ENCODE measurements at places on chromosomes 1 and 21.

DNA sequence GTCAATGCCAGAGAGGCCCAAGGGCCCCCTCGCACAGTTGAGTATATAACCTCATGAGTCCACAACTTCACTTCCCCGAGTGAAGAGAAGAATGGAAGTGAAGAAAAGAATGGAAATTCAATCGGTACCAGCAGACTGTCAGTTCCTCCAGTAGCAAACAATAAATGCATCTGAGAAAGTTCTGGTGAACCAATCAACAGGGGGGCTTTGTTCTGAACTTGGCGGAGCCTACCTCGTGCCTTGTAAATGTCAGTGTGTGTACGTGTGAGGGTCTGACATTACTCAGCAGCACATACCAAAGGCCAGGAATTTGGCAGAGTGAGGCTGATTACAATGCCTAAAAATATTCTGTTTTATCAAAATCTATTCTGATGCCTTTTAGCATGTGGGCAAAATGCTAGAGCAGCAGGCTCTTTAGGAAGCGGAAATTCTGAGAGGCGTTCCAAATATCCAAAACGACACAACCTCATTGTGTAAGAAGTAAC, 238.5 kb downstream of the LTN1 start:
- DNase-seq, result no peak

- no peak for DNase-seq
These were observed 43.0 kb upstream of the PSEN2 start for GRCh38 chr1:226827458-226827857.

DNA sequence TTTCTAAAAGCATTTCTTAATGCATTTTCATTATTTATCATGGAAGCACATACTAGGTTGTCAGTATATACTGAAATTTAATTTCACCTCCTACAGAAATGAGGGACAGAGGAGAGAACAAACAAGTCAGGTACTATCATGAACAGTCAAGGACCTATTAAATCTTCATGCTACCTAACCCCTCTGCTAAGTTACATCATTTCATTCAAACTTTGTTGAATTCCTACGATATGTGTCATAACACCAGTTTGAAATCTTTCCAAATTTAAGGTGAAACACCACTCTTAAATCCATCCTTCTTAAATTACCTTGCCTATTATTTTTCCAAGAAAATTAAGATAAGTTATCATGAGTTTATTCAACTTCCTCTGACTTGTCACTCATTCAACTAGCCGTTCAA, 78.9 kb downstream of the DENND1B start:
- no peak for DNase-seq

DNA sequence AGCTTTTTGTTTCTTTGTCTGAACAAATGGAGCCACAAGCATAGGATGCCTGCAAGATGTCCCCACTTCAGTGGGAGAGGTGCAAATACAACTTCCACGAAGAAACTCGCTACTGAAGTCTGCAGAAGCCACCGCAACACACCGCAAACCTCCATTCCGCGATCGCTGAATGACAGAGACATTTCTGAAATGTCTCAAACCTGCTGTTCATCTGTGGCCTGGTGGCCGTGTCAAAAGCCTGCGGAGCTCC, 1.0 kb downstream of the TP53BP2 start:
- DNase-seq, result no peak

DNA sequence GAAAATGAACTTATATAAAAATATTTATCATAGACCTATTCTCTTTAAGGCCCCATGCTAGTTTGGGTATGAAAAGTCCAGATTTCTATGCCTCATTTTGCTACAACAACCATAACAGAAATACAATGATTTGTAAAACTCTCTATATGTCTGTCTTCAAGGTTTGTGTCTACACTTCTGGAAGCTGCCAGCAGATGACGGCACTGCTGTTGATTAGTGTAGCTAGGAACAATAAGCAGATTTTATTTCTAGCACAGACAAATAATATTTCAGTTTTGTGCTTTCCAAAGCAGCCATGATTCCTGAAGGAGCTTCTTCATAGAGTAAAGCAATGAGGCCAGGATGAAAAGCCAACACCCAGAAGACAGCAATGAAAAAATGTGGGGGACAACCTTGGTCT, 779.6 kb upstream of the ADGRL2 start:
- no peak for DNase-seq

DNA sequence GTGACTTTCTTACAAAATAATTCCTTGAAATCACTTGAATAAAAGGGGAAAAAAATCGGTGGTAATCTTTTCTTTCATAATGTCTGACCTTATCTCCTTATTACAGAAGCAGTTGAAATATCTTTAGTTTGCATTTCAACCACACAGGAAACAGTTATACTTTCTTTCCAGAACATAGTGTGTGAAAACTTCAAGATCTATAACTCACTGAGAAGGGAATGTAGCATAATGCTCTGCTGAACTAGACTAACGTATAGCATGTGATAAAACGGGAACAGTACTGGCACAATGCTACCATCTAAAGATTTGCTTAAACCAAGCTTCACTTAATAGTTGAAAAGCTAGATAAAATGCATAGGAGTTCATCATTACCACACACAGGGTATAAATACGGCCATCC, 45.0 kb downstream of the VAV3 start:
- DNase-seq, result no peak

DNA sequence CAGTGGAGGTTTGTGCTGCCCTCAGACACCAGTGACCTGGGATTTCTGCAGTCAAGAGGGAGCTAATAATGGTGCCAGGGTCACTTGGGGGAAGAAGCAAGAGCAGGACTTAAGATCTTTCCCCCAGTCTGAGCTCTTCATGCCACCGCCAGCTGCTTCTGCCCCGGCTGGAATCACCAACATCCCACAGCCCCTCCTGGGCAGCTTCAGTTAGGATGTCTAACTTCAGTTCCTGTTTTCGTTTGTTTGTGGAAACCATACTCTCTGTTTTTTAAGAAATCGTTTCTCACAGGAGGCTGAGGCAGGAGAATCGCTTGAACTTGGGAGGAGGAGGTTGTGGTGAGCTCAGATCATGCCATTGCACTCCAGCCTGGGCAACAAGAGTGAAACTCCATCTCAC, 25.6 kb upstream of the PRDM2 start:
- no peak for DNase-seq

DNA sequence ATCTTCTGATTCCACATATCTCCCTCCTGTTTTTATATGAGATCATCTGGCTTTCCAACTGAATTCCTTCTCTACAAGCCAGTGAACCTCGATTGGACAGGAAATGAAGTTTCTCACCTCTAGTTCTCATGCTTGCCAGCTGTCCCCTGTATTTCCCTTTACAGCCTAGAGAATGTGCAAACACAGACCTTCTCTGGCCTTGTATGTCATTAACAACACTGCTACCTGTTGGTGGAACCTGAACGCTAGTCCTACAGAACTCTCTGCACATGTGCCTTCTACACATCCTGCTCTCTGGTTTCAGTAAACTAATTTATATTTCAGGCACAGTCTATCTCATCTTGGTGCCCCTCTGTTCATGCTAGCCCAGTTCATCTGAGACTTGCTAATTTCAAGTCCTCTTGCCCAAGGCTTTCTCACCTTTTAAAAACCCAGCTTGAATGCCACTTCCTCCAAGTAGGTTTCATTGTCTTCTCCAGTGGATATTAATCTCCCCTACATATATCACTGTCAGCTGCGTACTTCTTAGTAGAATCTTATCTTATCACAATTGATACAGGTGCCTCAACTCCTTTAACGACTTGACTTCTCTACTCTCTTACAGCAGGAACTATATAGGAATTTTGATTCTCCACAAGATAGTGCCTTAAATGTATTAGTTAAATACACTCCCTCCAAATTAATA, 549.9 kb downstream of the PLPP3 start:
- DNase-seq, result no peak

DNA sequence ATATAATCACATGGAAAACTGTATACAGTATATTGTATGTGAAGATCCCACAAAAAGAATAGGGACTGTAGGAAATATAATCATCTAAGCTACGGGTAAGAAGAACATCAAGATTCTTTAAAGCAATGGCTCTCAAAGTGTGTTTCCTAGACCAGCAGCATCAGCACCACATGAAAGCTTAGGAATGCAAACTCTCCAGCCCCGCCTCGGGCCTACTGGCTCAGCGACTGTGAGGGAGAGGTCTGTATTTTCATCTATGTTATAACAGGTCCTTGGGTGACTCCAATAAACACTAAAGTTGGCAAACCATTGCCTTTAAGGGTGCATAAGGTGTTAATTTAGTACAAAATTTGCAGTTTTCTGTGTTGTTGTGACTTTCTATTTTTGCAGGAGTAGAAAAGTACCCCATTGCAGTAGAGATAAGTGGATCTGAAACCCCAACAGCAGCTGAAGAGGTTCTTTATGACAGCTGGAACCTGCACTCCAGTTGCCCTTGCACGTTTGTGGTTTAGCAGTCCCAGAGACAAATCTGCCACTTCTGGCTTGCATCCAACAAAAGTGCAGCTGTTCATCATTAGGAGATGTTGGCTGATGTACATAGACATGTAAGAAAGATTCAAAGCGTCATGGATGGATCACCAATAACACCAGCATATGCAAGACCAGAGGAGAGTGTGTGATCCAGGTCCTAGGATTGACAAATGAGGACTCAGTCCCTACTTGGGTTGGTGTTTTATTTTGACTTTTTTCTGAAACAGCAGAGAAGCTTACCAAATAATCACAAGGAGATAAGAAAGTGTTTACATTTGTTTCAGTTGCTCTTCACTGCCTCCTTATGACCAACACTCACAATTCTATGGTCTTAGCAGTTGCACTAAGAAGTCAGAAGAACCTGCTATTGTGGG, 15.9 kb upstream of the IFNAR1 start:
- no peak for DNase-seq

DNA sequence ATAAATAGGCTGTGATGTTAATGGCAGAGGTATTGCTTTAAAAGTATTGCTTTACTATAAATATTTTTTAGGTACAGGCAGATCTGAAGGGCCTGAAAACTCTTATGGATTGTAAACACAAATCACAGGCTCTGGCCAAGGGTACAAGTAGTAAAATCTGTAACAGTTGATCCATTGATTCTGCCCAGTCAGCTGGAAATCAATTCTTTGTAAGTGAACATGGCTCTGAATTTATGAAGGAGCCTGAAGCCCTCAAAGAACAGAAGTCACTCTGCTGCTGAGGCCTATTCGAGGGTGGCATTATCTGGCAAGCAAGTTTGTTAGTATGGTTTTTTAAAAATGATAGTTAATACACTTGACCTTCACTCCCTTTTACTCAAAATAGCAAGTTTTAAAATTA, 834.0 kb upstream of the TMPRSS15 start:
- DNase-seq, result no peak

GRCh38 chr21:31347435-31348032, 3.5 kb upstream of the TIAM1 start:
- peak; percentile 32 for DNase-seq

- DNase-seq, result no peak
These were observed 98.2 kb downstream of the PCBP3 start for GRCh38 chr21:45741691-45742090.

DNA sequence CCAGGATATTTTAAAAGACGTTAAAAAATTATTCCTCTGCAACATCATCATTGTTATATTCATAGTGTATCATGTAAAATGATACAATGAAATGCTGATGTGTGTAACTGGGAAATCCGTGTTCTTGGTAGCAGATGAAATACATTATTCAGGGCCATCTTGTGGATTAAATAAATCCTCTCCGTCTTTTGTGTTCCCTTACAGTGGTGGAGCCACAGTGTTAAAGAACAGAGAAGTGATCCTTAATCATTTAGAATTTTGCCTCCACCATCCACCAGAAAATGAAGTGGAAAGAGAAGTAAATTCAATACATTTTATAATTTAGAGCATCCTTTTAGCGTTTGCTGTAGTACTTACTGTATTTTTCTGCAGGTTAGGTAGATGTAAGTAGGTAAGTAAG, 1.3 kb downstream of the DYRK3 start:
- DNase-seq, result no peak

DNA sequence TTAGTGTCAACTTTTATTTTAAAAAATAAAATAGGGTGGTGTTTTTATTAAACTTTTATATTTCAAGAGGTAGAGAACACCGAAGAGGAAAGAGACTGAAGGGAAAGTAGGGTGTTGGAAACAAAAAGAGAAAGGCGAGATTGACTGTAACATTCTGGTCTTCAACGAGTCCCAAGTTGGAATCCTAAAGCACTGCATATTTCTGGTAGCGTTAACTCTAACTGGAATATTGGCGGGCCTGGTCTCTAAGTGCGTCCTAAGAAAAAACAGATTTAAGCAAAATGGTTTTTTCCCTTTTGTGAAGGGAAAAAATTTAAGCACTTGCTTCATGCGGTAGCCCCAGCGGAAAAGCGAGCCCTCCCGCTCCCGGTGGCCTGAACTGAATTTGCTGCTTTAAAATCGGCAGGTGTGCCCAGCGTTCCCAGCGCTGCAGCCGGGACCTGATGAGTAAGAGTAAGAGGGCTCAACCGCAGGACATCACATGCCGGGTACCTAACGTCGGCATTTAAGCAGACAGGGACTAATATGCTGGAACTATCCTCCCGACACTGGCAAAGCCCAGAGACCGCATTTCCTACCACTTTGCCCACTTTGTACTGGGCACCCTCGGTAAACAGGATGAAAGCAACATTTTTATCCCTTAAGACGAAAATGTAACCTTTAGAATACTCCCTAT, 30.5 kb upstream of the NFIA start:
- no peak for DNase-seq

- DNase-seq, result no peak
These were observed 7.8 kb upstream of the CHAF1B start for GRCh38 chr21:36377391-36377842.

DNA sequence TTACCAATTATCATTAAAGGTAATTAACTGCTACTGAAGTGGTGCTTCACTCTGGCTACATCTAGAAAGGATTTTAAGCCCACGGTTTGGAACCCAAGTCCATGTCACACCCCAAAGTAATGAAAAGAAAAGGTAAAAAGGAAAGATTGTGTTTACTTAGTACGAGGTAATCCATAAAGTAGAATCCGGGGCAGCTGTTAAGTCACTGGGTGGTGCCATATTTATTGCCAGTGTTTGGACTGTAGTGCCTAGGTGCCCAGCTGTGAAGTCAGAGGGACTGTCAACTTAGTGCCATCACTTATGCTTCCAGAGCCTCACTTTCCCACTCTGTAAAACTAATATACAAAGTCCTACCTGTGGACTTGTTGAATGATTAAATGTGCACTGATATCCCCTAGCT, 52.2 kb upstream of the GRHL3 start:
- DNase-seq, result no peak

- DNase-seq, result peak; percentile 62
These were observed 74.3 kb downstream of the SIPA1L2 start for GRCh38 chr1:232555494-232556210.

DNA sequence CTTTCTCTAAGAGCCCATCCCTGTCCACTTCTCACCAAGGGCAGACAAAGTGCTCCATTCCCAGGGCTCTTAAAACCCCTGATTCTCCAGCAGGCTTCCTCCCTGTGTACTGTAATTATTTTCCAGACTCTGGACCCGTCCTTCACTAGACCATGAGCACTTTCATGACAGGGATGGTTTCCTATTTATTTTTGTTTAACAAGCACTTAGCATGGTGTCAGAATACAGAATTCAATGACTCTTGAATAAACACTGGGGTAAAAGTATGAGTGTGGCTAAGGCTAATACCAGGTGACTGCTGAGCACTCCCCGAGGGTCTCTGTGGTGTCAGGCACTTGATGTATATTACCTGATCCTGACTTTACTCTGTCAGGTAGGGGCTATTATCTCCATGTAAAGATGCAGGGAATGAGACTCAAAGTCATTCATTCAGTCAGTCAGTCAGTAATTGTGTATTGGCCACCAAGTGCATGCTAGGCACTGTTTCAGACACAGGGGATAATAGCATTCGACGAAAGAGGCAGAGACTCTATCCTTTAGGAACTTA, 47.2 kb downstream of the C1orf21 start:
- DNase-seq, result no peak
